GM04503 (cell line): ENCODE measurements at places on chromosomes 3 and 15.
A peak's percentile ranks its signal among the peaks of the same experiment; 100 is the strongest.

DNA sequence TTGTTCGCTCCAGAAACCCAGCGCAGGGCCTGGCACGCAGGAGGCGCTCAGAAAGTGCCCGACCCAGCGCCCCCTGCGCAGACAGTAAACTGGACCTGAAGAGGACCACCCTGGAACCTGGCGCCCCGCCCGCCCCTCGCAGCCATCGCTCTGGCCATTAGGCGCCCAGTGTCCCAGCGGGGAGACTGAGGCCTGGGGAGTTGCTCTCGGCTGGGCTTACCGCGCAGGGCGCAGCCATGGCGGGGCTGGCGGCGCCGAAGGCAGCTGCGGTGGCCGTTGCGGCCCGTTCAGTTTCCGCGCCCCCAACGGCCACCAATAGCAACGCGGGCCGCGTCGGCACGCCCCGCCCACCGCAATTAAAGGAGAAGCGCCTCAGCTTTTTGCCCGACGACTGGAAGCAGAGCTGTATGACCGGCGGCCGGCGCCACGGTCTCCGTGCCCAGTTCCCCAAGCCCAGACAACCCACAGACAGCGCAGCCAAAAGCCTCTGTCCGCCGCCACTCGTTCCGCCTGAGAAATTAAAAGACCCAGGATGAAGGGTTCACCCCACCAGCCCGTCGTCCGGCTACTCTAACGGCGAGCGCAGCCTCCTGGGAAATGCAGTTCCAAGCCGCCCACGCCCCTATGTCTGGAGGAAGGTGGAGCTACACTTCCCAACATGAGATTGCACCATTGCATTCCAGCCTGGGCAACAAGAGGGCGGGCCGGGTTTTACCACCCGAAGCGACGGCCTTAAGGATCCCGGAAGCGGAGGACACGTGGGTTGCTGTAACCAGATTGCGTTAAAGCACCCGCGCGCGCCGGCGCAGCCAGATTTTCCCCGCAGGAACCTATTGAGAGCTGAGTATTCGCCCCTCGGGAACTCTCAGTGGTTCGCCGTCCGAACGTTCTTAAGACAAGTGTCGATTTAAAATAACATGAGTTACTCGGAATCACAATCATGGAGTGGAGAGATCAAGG is at the start of gene POC1A:
Gene POC1A (minus strand): TSS at position 289 of the 960 bp plus-strand sequence. CDS start 51 bp downstream, at position 238.
- peak; percentile 91 for DNase-seq

DNA sequence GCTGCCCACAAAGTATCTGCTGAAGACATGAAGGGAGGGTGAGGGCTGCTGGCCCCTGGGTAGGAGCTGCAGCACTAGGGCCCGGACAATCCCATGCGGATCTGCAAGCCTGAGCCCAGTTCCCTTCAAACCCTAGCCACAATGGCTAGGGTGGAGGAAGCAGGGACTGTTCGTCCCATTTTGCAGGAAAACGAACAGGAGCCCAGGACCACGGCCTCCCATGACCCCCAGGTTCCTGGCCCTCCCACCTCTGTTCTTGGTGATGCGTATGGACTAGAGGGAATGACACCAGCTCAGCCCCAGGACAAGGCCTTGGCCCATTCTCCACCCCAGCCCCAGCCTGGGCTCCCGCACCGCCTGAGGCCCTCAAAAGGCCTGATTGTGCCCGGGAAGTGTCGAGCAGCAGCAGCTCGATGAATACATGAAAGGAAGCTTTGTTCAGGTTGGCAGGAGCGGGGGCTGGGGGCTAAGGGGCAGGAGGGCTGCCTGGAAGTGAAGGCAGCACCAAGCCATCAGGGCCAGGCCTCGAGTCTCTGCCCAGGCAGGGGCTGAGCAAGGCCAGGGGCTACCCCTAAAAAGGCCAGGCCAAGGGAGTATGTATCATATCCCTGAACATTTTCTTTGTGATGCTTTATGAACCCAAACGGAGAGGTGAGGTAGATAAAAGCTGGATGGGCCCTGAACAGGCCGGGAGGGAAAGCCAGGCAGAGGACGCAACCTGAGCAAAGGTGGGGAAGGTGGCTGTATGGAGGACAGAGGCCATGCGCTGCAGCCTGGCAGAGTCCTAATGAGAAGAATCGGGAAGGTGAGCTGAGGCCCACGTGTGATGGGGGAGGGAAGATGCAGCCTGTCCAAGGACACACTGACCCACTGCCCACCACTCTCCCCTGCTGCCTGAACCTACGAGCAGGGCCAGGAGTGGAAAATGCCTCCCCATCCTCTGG is 12.2 kb downstream of the SEMA7A start:
- no peak for DNase-seq

GRCh38 chr3:143764840-143765239 is 83.4 kb downstream of the SLC9A9 start:
- DNase-seq: no peak

DNA sequence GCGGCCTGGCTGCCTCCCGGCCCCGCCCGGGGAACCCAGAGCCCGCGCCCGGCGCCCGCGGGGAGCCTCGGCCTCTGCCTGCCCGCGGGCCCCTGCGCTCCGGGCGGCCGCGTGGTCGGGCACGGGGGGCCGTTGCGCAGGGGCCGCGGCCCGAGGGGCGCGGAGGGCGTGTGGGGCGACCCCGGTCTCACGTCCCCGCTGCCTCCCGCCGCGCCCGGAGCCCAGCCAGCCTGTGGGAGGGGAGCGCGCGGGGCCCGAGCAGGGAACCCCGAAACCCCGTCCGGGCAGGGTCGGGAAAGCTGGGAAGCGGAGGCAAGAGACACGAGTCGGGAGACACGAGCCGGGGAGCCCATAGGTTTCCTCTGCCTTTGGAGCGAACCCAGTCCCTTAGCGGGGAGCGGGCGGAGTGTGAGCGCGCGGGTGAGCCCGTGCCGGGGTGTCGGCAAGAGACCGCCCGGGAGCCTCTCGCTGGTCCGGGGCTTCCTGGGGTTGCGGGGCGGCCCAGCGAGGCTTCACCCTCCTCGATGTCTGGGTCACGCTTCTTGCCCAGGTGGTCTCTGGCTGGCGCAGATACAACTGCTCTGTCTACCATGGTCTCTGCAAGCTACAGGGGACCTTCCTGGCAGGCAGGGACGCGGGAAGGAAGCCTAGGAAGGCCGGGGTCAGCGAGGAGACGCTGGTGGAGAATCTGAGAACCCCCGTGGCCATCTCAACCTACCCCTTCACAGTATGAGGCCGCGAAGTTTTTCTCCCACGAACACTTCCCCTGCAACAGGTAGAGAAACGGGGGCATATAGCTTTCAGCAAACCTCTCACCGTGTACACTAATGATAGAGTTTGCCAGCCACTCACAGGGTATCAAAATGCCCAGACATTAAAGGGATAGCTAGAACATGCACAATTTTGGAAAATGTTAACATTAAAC is 586 bp downstream of the LRRK1 start:
- DNase-seq: no peak

DNA sequence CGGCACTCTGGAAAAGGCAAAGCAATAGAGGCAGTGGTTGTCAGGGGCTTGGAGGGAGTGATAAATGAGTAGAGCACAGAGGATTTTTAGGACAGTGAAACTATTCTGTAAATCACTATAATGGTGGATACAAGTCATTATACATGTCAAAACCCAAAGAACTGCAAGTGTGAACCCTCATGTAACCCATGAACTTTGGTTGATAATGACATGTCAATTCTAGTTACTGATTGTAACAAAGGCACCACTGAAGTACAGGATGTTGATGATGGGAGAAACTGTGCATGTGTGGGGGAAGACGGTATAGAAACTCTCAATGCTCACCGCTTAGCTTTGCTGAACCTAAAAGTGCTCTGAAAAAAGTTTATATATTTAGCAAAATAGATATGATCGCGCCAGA is 36.0 kb downstream of the BTLA start:
- no peak for DNase-seq

DNA sequence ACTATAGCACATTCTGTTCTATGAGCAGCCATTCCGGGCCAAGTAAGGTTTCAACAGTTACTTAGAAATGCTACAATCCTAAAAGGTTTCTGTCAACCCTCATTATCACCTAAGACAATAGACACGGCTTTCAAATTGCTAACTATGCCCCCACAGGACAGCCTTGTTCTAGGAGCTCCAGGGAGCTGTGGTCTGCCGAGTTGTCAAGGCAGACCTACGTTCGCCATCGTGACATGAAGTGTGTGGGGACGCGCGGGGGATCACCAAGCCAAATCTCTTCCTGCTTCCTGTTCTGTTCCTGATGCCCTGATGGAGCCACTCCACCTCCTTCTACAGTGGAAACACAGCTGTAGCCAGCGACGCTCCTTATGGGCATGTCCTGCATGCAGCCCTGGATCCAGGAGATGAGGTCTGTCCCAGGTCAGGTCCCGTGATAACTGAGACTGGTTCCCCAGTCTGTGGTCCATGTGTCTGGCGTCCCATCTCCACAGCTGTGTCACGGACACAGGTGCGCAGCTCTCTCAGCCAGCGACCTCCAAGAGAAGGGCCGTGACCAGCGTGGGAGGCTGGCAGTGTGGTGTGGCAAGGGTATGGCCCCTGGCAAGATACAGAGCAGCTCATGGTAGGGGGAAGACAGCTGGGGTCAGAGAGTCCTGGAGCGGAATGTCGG is 82.8 kb downstream of the PCSK6 start:
- no peak for DNase-seq

GRCh38 chr3:100825574-100825973 is 116.3 kb downstream of the TFG start:
- DNase-seq: no peak

DNA sequence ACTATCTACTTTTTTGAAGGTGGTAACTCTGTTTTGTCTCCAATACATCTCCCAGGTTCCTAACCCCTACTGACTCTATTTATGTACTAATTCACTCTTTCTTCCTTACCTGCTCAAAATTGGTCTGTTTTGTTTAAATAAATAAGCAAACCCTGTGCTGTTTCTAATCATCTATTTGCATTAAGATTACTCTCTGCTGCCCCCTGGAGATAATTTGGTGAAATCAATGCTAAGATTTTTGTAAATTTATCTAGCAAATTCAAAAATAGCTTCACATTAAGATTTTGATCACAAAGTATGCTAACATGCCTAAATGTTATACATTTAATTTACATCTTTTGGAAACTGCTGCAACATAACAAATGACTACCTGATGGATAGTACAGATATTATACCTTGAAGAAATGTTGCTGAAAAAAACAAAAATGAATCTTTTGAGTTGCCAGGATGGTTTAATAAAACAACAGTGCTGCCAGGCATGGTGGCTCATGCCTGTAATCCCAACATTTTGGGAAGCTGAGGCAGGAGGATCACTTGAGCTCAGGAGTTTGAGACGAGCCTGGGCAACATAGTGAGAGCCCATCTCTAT is 4.4 kb upstream of the CD200R1 start:
- peak; percentile 2 for DNase-seq

GRCh38 chr3:153372326-153372725 is 210.3 kb downstream of the RAP2B start:
- DNase-seq: no peak

DNA sequence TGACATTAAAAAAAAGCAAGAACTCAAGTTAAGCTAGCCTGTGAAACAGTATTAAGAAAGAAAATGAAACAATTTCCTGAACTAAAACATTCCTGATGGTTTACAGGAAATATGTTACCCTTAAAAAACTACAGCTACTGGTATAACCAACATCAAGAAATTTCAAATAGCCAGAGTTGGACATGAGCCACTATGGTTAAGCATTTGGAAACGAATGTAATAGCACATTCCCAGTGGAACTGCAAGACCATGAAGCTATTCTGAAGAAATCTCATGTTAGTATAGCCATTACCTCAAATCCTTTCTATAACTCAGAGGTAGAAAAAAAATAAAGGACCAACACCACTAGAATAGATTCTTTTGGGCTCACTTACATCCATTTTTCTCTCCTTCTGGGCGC is 30.2 kb downstream of the CPNE4 start:
- peak; percentile 64 for DNase-seq

DNA sequence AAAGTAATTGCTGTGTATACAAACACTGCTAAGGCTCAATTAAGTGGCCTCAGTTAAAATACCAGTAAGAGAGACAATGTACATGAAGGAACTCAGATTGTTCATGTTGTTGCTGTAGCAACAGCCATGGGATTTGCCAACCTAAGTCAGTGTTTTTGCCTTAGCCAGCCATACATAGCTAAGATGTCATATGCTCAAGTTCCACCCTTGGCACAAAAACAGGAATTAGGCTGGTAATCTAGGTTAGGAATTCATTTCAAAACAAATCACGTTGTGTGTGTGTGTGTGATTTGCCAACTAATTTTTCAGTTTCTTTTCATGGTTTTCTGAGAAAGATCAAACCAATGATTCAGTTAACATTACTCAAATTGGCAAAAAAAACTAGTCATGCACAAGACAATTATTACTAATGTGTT is 143.7 kb upstream of the KCNMB2 start:
- peak; percentile 77 for DNase-seq

GRCh38 chr3:198079771-198080520 is 119.9 kb downstream of the LMLN start:
- DNase-seq: no peak

- no peak for DNase-seq
Observed at GRCh38 chr3:196519718-196520082, 4.6 kb upstream of the SMCO1 start.

DNA sequence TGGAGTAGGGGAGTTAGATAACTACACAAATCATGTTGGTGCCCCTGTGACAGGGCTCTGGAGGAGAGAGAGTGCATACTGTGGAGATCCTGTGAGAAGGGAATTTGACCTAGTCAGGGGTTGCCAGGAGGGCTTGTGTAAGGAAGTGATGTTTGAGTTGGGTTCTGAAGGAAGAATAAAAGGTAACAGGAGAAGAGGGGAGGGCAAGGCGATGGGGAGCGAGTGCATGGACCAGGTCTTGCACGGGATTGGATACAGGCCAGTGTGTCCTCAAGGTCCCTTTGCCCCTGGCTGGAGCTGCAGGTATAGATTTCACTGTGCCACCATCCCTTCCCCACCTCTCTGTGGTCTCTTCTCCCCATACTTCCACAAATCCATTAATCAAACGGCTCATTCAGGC is 83.9 kb downstream of the RGMA start:
- DNase-seq: no peak

DNA sequence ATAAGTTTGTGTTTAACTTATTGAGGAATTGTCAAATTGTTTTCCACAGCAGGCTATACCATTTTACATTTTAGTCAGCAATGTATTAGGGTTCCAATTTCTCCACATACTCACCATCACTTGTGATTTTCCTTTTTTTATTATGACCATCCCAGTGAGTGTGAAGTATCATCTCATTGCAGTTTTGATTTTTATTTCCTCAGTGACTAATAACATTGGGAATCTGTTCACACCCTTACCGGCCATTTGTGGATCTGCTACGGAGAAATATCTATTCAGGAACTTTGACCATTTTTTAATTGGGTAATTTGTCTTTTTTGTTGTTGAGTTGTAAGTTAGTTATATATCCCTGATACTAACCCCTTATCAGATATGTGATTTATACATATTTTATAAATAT is 54.8 kb upstream of the LMCD1 start:
- no peak for DNase-seq

GRCh38 chr3:161273589-161274218 is 52.6 kb downstream of the NMD3 start:
- no peak for DNase-seq
